ENCODE measurements at places on chromosomes 5 and 9.

GRCh38 chr9:12764150-12764549, 10.7 kb upstream of the LURAP1L start:
- no peak for DNase-seq

GRCh38 chr9:120443489-120443888, 136.5 kb downstream of the CDK5RAP2 start:
- DNase-seq: no peak

DNA sequence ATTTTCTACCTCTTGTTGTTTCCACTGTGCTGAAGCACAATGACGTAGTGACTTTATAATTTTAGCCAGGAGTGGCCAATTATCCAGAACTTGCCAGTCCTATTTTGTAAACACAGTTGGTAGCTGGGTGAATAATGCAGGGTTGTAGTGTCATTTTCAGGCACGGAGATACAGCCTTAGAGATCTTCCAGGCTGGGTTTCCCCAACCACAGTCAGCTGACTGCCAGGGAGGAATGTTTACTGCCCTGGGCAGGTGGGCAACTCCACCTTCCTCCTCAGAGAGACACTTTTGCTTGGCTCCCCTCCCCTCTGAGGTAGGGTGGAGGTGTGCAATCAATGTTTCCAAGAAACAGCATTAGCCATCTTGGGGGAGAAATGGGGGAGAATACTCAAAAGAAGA, 228.1 kb upstream of the NR4A3 start:
- DNase-seq: no peak

DNA sequence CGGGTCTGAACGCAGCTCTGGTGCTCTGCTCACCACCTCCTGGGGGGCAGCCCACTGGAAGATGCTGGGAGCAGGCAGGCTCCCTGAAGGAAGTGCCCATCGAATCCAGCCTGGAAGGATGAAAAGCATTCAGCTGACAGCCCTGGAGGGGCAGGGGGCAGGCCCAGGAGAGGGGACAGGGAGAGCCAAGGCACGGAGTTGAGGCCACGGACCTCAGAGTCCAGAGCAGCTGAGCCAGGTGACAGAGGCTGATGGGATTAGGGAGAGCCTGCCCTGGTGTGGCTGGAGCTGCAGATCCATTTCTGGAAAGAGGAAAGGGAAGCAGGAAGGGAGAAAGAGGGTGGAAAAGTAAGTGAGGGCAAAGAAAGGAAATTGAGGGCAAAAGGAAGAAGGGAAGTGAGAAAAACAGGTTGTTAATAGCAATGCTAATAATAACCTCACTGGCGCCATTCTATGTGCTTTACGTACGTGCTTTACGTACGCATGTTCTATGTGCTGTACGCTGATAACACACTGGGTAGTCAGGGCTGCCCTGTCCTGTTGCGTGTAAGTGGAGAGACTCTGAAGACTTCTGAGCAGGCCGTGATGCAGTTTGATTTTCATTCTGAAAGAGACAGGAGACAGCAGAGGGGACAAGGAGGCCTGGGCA, 52.6 kb downstream of the LMX1B start:
- DNase-seq: no peak

DNA sequence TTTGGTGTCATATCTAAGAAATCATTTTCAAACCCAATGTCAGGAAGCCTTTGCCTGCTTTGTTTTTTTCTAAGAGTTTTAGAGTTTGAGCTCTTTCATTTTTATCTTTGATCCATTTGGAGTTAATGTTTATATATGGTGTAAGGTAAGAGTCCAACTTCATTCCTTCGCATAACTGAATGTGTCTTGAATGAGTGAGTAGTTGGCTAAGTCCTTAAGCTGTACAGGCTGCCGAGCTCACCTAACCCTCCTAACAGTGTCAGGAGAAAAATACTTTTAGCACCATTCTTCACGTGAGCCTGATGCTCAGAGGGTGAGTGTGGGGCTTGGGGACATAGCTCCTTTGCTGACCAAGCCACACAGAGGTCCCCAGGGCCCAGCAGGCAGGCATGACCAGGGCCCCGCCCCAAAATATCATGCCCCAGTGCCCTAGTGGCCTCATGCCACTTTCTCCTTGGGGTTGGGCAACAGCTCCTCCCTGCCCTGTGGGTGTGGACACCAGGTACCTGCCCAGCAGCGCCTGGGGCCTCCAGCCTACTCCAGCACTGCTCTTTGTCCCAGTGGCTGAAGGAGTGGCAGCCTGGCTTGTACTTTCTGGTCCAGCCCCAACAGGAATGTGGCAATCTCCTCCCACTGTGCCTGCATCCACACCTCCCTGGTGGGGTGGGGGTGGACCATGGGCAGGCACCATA, 17.2 kb downstream of the PPARGC1B start:
- DNase-seq: peak; percentile 58

- DNase-seq: no peak
These were observed 45.6 kb downstream of the SUB1 start for GRCh38 chr5:32630867-32631491.

- no peak for DNase-seq
These were observed 356.1 kb downstream of the SPOCK1 start for GRCh38 chr5:137142764-137143605.

DNA sequence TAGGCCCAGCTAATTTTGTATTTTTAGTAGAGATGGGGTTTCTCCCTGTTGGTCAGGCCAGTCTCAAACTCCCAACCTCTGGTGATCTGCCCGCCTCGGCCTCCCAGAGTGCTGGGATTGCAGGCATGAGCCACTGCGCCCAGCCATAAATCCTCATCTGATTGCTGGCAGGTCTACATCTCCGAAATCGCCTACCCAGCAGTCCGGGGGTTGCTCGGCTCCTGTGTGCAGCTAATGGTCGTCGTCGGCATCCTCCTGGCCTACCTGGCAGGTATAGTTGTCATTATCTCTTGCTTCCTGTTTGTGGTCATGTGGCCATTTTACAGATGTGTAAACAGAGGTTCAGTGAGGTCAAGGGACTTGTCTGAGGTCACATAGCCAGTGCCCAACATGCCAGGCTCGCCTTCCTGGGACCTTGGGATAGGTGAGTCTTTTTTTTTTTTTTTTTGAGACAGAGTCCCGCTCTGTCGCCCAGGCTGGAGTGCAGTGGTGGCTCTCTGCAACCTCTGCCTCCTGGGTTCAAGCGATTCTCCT, 2.8 kb downstream of the SLC2A8 start:
- no peak for DNase-seq

- no peak for DNase-seq
These were observed 3.2 kb upstream of the TENT4A start for GRCh38 chr5:6710070-6710469.

DNA sequence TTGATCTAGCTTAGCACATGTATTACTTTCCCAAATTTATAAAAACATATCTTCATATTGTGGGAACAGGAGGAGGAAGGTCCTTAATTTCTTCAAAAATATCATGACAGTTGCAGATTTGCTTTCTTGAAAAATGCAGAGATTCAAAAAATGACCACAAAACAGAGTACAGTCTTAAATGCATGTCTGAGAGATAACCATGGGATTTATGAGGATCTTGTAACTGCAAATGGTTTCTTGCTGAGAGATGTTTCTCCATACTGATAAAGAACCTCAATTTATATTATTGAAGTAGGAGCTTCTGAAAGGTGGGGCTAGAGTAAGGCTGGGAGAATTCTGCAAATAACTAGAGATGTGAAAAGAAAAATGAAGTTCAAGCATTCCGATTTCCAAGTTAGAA, 83.2 kb downstream of the CDH18 start:
- DNase-seq: no peak

DNA sequence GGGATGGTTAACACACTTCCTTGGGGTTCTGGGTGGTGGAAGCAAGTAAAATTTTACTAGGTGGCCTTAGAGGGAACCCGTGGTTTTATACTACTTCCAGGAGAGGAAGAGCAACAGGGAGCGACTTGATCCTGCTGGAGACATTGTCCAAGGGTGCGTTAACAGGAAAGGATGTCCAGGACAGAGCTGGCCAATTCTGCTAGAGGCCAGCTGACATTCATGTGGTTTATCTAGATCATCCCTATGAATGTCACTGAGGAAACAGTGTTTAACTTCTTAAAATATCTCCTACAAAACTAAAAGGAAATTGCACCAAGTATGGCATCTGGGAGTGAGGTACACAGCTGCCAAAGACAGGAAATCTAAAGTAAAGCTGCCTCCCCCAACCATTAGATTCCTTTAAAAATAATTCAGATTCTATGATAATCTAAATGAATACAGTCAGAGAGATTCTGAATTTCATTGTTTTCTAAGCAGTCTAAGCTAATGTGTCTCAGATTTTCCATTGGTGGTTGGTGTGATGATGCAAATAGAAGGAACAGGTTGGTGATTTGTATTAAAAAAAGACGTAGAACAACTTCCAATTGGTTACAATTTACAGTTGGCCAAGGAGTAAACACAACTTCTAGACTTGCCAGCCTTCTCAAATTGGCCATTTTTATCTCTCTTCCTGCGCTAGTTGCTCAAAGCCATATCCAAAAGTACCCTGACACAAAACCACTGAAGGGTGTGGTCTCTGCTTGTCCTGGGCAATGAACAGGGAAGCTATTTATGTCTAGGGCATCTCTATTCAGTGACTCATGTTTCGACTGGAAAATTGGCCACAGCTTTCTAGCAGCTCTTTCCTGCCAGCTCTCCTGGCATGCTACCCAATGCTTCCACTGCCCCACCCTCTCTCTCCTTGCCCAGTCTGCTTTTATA, 574.7 kb upstream of the MEF2C start:
- no peak for DNase-seq

DNA sequence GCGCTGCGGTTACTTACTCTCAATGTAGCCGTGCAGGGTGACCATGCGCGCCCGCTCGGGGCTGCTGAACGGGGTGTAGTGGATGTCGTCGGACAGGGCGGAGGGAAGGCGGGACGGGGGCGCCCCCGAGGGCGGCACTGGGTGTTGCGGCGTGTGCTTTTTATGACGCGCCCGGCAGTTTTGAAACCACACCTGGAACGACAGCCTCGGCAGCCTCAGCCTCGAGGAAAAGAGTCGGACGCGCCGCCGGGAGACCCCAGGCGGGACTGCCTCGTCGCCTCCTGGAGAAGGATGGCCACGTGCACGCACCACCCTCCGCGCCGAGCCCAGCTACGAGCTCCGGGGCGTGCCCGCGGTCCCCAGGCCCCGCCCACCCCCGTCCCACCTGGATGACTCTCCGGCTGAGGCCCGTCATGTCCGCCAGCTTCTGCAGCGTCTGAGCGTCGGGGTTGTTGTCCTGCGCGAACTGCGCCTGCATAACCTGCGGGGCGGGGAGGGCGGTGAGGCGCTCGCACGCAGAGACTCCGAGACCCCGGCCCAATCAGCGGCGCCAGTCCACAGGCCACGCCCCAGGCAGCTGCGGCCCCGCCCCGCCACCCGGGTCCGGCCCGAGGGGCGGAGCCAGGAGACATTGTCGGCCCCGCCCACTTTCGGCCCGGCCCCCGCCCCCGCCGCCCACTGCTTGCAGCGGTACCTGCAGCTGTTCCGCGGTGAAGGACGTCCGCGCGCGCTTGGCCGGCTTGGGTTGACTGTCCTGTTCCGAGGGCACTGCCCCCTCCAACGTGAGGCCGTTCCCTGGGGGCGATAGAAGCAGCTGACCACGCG, 15.0 kb downstream of the LHX6 start:
- peak; percentile 99 for DNase-seq

DNA sequence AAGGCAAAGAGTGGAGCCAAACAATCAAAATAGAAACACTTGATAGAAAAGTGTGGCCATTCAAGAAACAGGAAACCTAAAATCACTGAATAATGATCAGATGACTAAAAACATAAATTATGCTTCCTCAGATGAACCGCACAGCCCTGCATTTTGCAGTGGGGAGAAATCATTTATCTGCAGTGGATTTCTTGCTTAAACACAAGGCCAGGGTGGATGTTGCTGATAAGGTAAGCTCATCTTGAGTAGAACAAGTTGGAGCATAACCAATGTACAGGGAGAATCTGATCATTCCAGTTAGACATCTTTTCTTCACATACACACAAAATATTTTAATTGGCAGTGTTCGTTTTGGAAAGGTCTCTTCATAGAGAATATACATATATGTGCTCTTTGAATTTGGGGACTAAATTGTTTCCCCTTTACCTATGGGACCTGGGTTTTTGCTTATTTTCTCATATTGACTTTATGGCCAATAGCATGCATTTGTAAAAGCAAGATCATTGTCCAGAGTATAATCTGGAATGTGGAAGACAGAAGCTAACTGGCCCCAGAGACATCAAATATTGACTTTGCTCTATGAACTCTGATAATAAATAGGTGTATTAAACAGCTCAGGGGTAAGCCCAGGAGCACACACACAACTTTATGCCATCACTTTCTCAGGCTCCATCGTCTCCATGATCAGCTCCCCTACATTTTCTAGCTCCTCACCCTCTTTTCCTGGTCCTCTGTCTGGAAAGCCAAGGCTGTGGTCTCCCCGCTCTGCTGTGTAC, 9.1 kb downstream of the ANKDD1B start:
- DNase-seq: no peak

DNA sequence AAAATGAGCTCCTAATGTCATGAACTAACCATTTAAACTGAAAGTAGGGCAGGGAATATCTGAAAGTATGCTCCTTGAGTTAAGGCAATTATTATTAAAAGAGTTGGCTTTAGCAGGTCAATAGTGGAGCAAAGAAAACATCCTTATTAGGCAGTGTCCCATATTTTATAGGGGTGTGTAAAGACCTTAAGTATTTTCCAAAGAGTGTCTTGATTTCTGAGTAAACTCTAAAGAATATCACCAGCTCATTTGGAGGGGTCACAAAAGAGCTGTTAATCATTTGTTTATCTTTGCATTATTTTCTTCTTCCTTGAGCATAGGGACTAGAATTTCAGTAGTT, 109.3 kb downstream of the MUSK start:
- no peak for DNase-seq

DNA sequence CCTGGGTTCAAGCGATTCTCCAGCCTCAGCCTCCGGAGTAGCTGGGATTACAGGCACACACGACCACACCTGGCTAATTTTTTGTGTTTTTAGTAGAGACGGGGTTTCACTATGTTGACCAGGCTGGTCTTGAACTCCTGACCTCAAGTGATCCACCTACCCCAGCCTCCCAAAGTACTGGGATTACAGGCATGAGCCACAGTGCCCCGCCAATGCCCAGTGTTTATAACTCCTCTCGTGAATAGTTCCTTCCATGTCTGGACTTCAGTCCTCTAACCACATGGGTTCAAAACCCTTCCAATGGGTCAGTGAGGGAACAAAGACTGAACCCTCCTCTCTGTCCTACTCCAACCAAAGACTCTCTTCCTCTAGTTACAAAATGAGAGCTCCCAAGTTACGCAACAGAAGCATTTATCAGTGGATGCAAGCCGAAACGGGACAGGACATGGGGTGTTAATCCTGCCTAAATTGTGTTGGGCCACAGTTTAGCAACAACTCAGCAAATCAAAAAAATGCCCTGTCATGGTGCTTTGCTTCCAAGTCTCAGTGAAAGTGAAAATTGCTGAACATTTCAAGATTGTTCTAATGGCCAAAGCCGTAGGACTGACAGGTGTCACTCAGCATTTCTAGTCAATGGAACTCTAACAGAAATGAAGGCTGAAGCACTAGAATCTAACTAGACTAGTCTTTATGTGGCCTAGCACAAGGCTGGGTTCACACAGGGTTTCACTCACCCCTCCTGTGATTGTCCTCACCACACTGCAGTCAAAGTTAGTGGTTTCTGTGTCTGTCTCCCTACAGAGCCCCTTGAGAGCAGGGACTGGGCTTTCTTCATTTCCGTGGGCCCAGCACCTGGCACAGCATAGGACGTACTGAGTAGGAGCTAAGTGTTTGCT, 3.2 kb upstream of the TMEM245 start:
- no peak for DNase-seq

Measured in HuH-7 (cell line).